ENCODE measurements at places on chromosomes 5 and 9.

- no peak for DNase-seq
Measured at GRCh38 chr9:106818034-106818433, 44.9 kb upstream of the ZNF462 start.

GRCh38 chr5:83145241-83145640 lies 67.9 kb downstream of the XRCC4 start:
- DNase-seq, result peak; percentile 40

DNA sequence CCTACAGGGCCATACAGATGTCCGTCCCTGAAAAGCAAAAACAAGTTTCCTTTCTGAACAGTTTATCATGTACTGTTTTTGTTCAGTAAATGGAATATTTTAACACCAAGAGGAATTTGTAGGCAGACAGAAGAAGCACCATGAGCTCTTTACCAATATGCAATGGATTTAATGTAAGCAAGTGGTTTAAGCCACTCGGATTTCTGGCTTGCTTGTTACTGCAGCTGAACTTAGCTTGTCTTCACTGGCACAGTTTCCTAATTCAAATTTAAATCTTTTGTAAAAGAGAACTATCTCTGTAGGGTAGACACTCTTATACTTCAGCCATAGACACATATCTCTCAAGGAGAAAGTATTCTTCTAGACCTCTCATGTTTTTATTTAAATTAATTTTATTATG lies 12.7 kb upstream of the EBF1 start:
- DNase-seq, result no peak

DNA sequence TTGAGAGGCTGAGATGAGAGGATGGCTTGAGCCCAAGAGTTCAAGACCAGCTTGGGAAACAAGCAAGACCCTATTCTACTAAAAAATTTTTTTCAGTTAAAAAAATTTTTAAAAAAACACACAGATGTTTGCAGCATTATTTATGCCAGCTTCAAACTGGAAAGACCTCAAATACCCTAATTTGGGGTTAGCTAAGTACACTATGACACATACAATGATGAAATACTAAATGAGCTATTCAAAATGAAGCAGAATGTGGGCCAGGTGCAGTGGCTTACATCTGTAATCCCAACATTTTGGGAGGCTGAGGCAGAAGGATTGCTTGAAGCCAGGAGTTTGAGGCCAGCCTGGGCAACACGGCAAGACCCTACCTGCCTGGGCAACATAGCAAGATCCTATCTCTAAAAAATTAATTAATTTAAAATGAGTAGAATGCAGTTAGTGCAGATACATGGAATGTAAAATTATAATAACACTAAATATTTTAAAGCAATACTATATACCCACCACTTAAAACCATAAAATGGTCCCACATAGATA lies 44.9 kb downstream of the LHFPL2 start:
- peak; percentile 67 for DNase-seq

DNA sequence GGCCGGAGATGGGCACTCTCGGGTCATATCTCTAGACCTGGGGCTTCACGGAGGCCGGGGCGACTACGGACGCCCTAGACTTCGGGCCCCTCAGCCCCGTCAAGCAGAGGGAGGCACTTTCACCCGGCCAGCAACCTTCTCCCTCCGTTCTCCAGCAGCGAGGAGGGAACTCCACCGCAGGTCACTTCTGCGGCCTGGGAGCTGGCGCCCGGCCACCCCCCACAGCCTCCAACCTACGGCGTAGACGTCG lies 201 bp downstream of the DOLK start:
- no peak for DNase-seq

DNA sequence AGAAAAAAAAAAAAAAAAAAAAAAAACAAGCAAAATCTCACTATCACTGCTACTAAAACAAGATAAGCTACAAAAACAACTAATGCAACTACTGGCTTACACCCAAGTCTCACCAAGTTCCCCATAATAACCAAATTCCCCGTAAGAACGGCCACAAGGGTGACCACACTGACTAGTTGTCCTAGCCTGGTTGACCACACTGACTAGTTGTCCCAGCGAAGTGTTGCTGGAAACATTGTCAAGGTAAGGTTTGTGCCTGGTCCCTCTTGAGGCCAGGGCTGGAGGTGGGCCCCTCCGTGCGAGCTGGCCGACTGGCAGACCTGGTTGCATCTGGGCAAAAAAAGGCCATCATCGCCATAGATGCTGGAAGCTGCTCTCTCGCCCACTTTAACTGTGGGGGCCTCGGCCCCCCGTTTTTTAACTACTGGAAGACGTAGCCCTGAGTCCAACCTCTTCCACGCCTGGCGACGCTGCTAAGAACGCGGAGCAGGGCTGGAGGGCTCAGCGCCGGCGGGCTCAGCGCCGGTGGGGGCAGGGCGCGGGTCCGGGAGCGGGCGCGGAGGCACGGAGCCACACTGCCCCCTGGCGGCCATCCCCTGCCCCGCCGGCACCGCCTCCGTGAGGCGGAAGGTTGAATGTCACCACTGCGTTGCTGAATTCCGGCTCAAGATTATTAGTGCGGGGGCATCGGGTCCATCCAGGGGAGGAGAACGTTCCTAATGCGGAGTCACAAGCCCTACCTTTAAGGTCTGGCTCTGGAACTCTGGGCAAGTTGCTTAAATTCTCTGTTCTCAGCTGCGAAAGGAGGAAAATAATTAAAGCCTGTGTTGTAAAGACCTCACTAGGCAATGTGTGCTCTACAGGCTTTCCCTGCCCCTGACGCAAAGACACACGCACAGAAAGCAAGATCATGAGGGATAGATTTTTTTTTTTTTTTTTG lies 84.0 kb downstream of the HSD17B3 start:
- DNase-seq, result peak; percentile 59

GRCh38 chr5:137024044-137024443 lies 475.1 kb downstream of the SPOCK1 start:
- no peak for DNase-seq

GRCh38 chr5:111829701-111830100 lies 72.7 kb upstream of the NREP start:
- DNase-seq, result peak; percentile 94

DNA sequence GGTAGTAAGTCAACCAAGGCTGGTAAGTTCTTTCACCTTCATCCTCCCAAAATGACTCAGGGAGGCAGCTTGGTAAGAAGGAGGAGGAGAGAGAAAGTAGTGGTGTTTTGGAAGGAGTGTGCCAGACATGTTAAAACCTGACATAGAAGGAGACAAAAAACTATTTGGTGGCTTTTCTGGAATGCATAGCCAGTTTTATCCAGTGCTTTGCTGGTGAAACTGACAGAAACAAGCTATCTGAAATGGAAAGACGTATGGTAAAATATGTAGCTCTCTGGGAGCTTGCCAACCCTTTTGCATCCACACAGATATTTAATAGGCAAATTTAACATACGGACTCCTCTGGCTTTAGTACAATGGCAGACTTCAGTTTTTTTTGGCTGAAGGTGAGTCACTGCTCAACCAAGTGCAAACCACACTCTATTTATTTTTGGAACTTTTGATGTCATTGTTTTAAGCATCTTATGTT lies 45.4 kb downstream of the RAB14 start:
- peak; percentile 71 for DNase-seq

- no peak for DNase-seq
Measured at GRCh38 chr9:90165281-90165680, 477.3 kb downstream of the DIRAS2 start.

GRCh38 chr9:83006378-83006777 lies 56.6 kb downstream of the RASEF start:
- no peak for DNase-seq

DNA sequence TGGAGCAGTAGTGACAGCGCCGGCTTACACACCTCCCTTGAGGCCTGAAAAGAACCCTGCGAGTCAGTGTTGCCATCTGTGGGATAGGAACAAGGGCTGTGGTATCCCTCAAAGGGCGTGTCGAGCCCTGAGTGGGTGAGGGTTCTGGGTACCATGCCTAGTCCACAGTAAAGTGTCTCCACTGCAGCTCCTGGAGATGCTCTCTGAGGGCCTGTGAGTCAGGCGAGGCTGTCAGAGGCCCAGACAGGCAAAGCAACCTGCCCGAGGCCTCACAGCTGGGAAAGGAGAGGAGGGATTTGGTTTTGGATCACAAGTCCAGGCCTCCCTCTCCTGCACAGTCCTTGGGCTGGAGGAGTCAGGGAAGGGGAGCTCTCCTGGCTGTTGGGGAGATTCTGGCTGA lies 6.1 kb downstream of the PRRX2 start:
- DNase-seq, result no peak

DNA sequence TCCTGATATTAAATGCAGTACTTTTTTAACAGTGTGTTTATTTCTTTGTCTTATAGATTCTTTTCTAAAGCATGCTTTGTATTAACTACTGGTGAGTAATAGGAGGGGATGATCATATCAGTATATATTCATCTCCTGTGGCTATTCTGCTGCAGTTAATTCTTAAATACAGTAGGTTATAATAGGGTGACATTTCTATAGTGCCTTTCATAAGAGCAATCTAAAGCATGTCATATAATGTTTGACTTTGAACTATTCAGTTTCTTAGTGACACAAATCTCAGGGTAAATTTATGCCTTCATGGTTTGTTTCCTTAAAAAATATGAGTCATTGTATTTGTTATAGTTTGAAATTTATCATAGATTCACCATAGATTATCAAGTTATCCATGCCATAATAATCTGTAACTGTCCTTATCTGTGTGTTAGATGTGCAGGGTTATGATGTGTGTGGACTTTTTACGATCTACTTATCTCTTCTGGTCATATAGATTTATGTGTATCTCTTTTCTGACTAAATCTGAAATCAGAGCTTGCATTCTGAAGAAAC lies 1019.5 kb downstream of the NR2F1-AS1 start:
- DNase-seq, result peak; percentile 30

- no peak for DNase-seq
Measured at GRCh38 chr5:156589104-156589945, 260.8 kb upstream of the PPP1R2B start.

GRCh38 chr9:36849943-36850342 lies 184.1 kb downstream of the PAX5 start:
- DNase-seq, result no peak

- DNase-seq, result no peak
Measured at GRCh38 chr9:133471551-133472276, 7.2 kb downstream of the SLC2A6 start.

DNA sequence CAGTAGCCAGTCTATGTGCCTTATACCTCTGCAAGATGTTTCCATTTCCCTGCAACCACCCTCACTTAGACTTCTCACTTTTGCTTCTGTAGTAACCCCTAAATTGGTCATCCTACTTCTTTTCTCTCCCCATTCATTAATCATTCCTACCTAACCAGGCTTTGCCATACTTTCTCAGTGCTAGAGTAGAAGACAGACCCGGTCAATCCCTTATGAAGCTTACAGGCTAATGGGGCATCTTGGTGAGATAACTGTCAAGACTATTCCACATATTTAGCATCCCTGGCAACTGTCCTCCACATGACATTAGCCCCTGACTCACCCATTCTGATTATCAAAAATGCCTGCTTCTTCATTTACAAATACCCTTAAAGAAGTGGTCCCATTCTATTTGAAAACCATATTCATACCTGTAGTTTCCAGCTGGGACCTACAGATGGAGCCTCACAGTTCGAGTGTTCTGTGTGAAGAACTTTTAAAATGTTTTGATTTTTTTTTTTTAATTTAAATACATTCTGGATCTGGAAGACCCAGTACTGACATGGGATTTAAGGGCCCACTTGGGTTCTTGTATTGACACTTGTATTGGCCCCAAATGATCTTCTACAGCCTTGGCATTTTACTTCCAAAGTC lies 21.0 kb downstream of the F2RL2 start:
- peak; percentile 45 for DNase-seq

GRCh38 chr5:177604116-177604521 lies 4.2 kb downstream of the B4GALT7 start:
- no peak for DNase-seq

GRCh38 chr5:169027501-169028061 lies 273.4 kb downstream of the SLIT3 start:
- no peak for DNase-seq

Measured in fibroblast of mammary gland (primary cell).